ENCODE measurements at places on chromosomes 1 and 21. TPM values are rescaled to one million over a fixed set of nuclear protein-coding genes. Genes with fewer than 3 reads are reported as not detected.

DNA sequence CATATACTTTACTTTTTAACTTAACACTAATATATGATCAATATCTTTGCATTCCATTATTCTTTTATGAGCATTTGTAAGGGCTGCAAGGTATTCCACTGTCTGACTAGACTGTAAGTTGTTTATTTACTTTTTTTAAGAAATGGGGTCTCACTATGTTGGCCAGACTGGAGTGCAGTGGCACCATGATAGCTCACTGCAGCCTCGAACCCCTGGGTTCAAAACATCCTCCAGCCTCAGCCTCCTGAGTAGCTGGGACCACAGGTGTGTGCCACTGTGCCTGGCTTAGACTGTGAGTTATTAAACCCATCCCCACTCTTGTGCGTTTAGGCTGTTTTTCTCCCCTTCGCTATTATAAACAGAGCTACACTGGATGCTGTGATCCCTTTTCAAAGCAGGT is 6.7 kb upstream of the KIF26B start:
- H3K4me1 ChIP-seq, result no peaks in the 10 kb centered on the region
- H3K36me3 ChIP-seq, result no peaks in the 10 kb centered on the region
- DNase-seq, result no peak
- H3K27ac ChIP-seq, result no peak overlapping the region
- H3K27me3 ChIP-seq, result no peaks in the 10 kb centered on the region
- no peak overlapping the region for H3K4me3 ChIP-seq

GRCh38 chr1:232667778-232668165 is 37.8 kb upstream of the SIPA1L2 start:
- no peak for DNase-seq
- no peaks in the 10 kb centered on the region for H3K36me3 ChIP-seq
- no peaks in the 10 kb centered on the region for H3K4me1 ChIP-seq
- H3K4me3 ChIP-seq, result no peak overlapping the region
- no peaks in the 10 kb centered on the region for H3K27me3 ChIP-seq
- H3K27ac ChIP-seq, result no peak overlapping the region

Gene CYP4Z1
- not detected for total RNA-seq

- H3K27me3 ChIP-seq, result no peaks in the 10 kb centered on the region
- H3K27ac ChIP-seq, result no peak overlapping the region
- DNase-seq, result no peak
- no peaks in the 10 kb centered on the region for H3K36me3 ChIP-seq
Observed at GRCh38 chr1:55645270-55645669, 430.1 kb upstream of the USP24 start.

GRCh38 chr1:67883069-67883468 is 49.8 kb upstream of the GNG12 start:
- no peak overlapping the region for H3K4me3 ChIP-seq
- no peaks in the 10 kb centered on the region for H3K4me1 ChIP-seq
- no peak for DNase-seq
- H3K36me3 ChIP-seq, result no peaks in the 10 kb centered on the region
- no peaks in the 10 kb centered on the region for H3K27me3 ChIP-seq
- no peak overlapping the region for H3K27ac ChIP-seq

Gene HMGN2
- 360 TPM for total RNA-seq

DNA sequence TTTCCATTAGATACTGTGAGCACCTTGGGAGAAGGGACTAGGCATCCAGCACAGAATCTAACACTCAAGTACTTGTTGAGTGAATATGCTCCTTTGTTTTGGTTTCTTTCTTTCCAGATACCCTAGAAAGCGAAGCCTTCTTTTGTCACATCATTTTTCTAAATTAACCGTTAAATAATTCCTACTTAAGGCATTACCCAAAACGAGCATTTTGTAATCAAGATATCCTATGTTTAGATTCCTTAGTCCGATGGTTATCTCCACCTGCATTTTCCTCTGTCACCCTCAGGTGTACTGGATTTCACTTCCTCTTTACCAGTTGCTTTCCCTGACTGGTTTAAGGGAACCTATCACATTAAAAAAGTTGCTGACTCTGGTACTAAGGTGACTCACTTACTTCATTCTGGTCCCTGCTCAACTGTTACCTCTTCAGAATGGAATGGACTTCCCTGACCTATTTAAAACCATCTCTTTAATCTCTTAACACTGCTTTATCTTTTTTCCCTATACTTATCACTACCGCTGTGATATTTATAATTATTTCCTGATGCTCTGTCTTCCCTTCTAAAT is 3.2 kb downstream of the B3GALNT2 start:
- H3K4me3 ChIP-seq, result no peak overlapping the region
- no peaks in the 10 kb centered on the region for H3K27me3 ChIP-seq
- peaks cover 9% of the 10 kb centered on the region for H3K4me1 ChIP-seq
- no peak overlapping the region for H3K27ac ChIP-seq
- H3K36me3 ChIP-seq, result no peaks in the 10 kb centered on the region

GRCh38 chr1:3629561-3630160 is 4.8 kb downstream of the TPRG1L start:
- no peak overlapping the region for H3K4me3 ChIP-seq
- H3K4me1 ChIP-seq, result peaks cover 11% of the 10 kb centered on the region
- no peak for DNase-seq
- H3K27ac ChIP-seq, result peak overlapping the region; percentile 17
- no peaks in the 10 kb centered on the region for H3K27me3 ChIP-seq

GRCh38 chr1:48988633-48989197 is 212.0 kb upstream of the BEND5 start:
- no peaks in the 10 kb centered on the region for H3K27me3 ChIP-seq
- H3K36me3 ChIP-seq, result no peaks in the 10 kb centered on the region
- no peak overlapping the region for H3K27ac ChIP-seq
- no peak overlapping the region for H3K4me3 ChIP-seq
- H3K4me1 ChIP-seq, result no peaks in the 10 kb centered on the region

DNA sequence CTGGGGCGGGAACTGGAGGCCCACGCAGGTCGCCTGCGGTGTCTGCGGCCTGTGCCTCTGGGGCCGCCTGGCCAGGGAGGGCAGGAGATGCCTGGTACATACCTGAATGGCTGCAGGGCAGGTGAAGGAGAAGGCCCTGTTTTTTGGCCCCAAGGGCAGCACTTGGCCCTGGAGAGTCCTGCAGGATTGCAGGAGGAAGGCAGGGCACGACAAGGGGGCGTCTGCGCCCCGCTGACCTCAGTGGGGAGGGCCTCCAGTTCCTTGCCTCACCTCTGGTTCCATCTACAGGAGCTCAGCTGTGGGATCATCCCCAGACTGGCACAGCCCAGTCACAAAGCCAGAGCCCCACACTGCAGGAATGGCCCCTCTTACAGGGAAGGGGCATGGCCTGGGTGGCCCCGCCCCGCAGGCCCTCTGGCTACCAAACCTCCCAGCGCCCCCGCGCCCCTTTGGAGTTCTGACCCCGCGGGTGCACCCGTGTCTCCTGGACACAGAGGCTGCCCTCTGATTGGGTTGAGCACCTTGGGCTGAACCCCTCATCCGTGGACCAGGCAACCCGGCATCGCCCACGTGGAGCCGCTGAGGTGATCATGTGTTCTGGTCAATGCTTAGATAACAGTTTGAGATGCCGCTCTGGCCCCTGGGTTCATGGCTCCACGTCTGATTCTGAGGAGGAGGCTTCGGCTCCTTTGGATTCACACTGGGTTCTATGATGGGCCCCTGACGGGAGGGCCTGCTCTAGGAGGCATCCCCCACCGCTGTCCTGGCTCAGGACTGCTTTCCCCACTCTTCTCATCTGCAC is 1.3 kb upstream of the PEX10 start:
- peak overlapping the region; percentile 71 for H3K4me3 ChIP-seq
- peak overlapping the region; percentile 95 for H3K27ac ChIP-seq
- peak; percentile 7 for DNase-seq
- no peaks in the 10 kb centered on the region for H3K27me3 ChIP-seq
- peaks cover 45% of the 10 kb centered on the region for H3K4me1 ChIP-seq
- H3K36me3 ChIP-seq, result peaks cover 7% of the 10 kb centered on the region

GRCh38 chr1:48245106-48245505 is 22.6 kb downstream of the SLC5A9 start:
- DNase-seq, result no peak
- H3K4me1 ChIP-seq, result no peaks in the 10 kb centered on the region
- no peaks in the 10 kb centered on the region for H3K27me3 ChIP-seq
- H3K36me3 ChIP-seq, result no peaks in the 10 kb centered on the region
- H3K27ac ChIP-seq, result no peak overlapping the region

DNA sequence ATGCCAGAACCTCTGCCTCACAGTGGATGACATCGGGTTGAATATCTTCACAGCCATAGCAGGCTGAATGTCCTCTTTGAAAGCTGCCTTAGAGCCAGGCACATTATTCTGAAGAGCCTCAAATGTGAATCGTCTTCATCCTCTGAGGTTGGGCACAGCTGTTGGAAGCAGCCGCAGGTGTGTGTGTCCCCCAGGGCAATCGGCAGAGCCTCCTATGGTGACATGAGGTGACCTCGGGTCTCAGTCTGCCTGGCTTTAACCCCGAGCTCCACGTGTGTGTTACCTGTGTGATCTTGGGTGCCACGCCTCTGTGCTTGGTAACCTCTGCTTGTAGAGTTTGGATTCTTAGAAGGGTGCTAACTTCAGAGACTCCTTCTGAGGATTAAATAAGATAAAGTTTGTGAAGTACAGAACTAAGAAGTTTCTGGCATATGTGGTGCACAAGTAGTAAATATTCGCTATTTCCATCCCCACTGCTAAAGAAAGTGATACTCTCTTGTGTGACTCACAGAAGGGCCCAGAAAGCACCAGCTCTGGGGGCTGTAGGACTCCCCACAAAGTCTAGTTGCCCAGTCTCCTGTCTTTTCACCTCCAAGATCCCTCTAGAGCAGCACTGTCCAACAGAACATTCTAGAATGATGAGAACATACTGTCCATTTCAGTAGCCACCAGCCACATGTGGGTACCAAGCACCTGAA is 500.9 kb downstream of the NPHP4 start:
- H3K4me1 ChIP-seq, result no peaks in the 10 kb centered on the region
- no peaks in the 10 kb centered on the region for H3K36me3 ChIP-seq
- H3K27ac ChIP-seq, result no peak overlapping the region
- no peak for DNase-seq

Gene OR2T2
- not detected for total RNA-seq

Gene OR10J1
- not detected for total RNA-seq

DNA sequence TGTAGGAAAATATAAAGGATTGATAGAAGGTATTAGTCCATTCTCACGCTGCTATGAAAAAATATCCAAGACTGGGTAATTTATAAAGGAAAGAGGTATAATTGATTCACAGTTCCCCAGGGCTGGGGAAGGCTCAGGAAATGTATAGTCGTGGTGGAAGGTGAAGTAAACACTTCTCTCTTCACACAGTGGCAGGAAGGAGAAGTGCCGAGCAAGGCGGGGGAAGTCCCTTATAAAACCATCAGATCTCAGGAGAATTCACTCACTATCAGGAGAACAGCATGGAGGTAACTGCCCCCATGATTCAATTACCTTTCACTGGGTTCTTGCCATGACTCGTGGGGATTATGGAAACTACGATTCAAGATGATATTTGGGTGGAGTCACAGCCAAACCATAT is 1806.0 kb downstream of the MRPL39 start:
- no peak overlapping the region for H3K27ac ChIP-seq
- DNase-seq, result no peak

DNA sequence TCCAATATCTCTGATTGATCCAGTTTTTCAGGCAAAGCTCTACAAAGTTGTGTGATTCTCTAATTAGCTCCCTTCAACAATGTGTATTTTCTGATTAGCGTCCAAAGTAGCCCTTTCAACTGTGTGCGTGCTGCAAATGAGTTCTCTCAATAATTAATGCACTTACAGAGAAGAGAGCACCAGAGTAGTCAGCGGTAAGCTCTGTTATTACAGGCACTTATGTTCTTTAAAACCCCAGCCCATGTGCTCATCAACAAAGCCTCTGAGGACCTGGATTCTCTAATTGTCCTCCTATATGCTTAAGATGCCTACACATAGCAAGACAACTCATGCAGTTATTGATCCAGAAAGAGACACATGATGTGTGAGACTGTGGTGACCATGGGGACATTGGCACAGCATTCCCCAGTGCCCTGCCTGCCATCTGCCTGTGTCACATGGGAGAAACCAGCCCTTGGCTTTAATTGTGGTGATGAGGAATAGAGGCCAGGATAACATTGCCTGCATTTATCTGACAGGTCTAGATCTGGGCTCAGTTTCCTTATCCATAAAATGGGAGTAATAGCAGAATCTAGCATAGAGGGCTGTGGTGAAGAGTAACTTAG is 151.7 kb downstream of the PCP4 start:
- no peak for DNase-seq
- no peak overlapping the region for H3K4me3 ChIP-seq
- no peaks in the 10 kb centered on the region for H3K36me3 ChIP-seq
- no peaks in the 10 kb centered on the region for H3K27me3 ChIP-seq

Gene SMIM1
- total RNA-seq, result 4.3 TPM

GRCh38 chr1:110756506-110756905 is 81.8 kb upstream of the KCNA3 start:
- no peak overlapping the region for H3K27ac ChIP-seq
- no peaks in the 10 kb centered on the region for H3K36me3 ChIP-seq
- DNase-seq, result no peak
- no peaks in the 10 kb centered on the region for H3K4me1 ChIP-seq
- H3K27me3 ChIP-seq, result peaks cover 3% of the 10 kb centered on the region

- DNase-seq, result no peak
- H3K27ac ChIP-seq, result no peak overlapping the region
- H3K36me3 ChIP-seq, result no peaks in the 10 kb centered on the region
- no peaks in the 10 kb centered on the region for H3K4me1 ChIP-seq
- H3K27me3 ChIP-seq, result no peaks in the 10 kb centered on the region
Observed at GRCh38 chr1:45353685-45354084, 13.4 kb upstream of the MUTYH start.

Gene ALDH4A1
- total RNA-seq, result 1.4 TPM

- no peak for DNase-seq
- H3K36me3 ChIP-seq, result no peaks in the 10 kb centered on the region
- H3K27me3 ChIP-seq, result no peaks in the 10 kb centered on the region
- no peak overlapping the region for H3K27ac ChIP-seq
- H3K4me3 ChIP-seq, result no peak overlapping the region
Observed at GRCh38 chr1:230191079-230191804, 124.2 kb downstream of the GALNT2 start.

GRCh38 chr1:2194319-2194897 is at the start of gene FAAP20:
Gene FAAP20 (minus strand): TSS chr1:2194772. CDS start chr1:2194749, 23 bp downstream.
- peak within 1 kb of the TSS; percentile 88 for H3K27ac ChIP-seq
- no peaks in the 10 kb centered on the region for H3K27me3 ChIP-seq
- no peaks in the 10 kb centered on the region for H3K36me3 ChIP-seq
- peaks cover 22% of the 10 kb centered on the region for H3K4me1 ChIP-seq

Gene FAM72A
- total RNA-seq, result 3.1 TPM

- DNase-seq, result no peak
- H3K36me3 ChIP-seq, result no peaks in the 10 kb centered on the region
- no peak overlapping the region for H3K4me3 ChIP-seq
- no peaks in the 10 kb centered on the region for H3K27me3 ChIP-seq
Observed at GRCh38 chr1:98898940-98899339, 105.7 kb downstream of the PLPPR5 start.

GRCh38 chr1:183191833-183192232 is 5.8 kb downstream of the LAMC2 start:
- H3K36me3 ChIP-seq, result no peaks in the 10 kb centered on the region
- no peaks in the 10 kb centered on the region for H3K4me1 ChIP-seq
- no peak for DNase-seq
- no peak overlapping the region for H3K27ac ChIP-seq
- no peak overlapping the region for H3K4me3 ChIP-seq

Gene OR6K3
- not detected for total RNA-seq

Gene ESRRG
- not detected for total RNA-seq

- H3K27ac ChIP-seq, result no peak overlapping the region
- H3K27me3 ChIP-seq, result no peaks in the 10 kb centered on the region
- no peaks in the 10 kb centered on the region for H3K36me3 ChIP-seq
Observed at GRCh38 chr21:31446226-31446855, 102.3 kb upstream of the TIAM1 start.

All from naive thymus-derived CD4-positive, alpha-beta T cell (primary cell).